Activated T-cell treated with anti-CD3 and anti-CD28 coated beads, Interleukin-2, amount 50 U/mL, for 72 hours (primary cell): ENCODE measurements at places on chromosomes 2 and 18. TPM values are rescaled to one million over a fixed set of nuclear protein-coding genes. Genes with fewer than 3 reads are reported as not detected.

Gene ACMSD
- not detected for total RNA-seq

Gene LOXHD1
- total RNA-seq = 0.05 TPM

Gene PLCD4
- total RNA-seq = 0.35 TPM

- no peak for DNase-seq
Measured at GRCh38 chr2:192267484-192267883, 72.8 kb upstream of the TMEFF2 start.

GRCh38 chr2:193946806-193947205 is 1710.2 kb upstream of the SLC39A10 start:
- no peak for DNase-seq

DNA sequence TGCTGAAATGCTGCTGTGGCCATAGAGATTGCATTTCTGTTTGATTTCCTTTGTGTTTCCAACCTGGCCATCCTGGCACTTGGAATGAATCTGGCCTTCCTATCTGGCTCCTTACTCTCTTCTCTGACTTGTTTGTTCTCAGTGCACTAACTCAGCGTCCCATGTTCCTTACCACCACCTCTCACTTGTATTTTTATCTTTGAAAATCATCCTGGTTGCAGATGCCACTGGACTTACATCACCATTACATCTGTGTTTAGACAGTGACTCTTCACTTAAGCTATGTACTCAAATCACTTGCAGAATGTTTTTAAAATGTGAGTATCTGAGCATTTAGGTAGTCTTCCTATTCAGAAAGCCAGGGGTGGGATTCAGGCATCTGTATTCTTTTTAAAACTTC is 239.5 kb downstream of the WDR7 start:
- DNase-seq = no peak

DNA sequence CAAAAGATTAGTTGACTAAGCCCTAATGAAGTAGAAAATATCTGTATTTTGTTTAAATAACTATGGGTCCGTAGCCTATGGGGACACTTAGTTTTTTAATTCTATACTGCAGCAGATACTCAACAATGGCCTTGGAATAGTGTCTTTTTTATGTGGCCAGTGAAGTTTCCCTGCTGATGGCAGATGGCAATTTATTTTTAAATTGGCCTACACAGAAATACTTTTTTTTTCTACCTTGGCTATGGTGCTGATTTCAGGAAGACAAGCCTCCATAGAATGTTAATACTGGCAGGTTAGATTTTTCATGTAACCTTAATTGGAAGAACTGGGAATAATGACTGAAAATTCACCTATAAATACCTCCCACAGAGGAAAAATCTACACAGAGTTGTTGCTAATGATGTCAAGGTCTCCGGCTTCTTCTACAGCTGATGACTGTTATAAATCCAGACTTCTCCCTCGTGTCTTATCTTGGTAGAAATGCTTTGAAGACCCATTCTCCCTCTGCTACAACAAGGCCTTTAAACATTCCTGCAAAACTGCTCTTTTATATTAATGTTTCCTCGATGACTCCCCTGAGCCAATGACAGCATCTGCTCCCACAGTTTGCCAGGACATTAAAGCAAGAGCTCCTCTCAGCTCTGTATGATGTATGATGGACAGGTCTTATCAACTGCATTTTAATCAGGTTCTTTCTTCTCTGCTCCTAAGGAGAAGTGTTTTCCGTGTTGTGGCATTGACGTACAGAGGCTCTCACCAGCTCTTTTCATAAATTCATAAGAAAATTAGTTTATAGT is 29.1 kb upstream of the FAM98A start:
- DNase-seq = no peak

GRCh38 chr2:202633470-202633869 is 1.3 kb upstream of the FAM117B start:
- DNase-seq = no peak

DNA sequence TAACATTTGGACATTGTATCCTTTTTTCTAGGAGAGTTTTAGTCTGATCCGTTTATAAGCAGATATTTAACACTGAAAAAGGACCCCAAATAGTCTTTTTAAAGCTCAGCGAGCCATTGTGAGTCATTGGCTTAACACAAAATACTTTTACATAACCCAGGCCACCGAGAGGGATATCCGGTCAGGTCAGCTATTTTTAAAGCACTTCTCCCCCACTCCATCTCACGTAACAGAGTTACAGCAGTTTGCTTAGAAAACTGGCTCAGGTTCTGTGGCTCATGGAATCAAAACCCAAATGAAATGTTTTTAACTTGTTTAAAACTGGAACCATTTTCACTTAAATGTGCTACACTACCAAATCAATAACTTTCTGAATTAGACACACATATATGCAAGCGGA is 23.9 kb downstream of the COL4A3 start:
- no peak for DNase-seq

DNA sequence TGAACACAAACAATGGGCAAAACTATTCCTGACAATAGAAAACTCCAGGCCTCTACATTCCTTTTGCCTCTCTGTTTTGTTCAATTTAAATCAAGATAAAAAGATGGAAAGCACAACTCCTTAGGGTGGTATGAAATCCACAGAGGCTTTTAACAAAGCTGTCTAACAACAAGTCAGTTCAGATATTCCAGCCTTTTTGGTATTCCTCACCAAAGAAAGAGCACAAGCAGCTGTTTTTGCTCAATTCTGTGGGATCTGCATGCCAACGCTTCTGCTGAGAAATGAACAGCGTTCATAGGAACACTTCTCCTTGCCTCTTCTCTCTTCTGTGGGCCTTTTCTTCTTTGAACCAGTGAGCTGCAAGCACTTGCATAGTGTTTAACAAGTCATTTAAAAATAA is 411.6 kb upstream of the TCF4 start:
- no peak for DNase-seq

- no peak for DNase-seq
Measured at GRCh38 chr2:38598200-38598990, 4.3 kb downstream of the HNRNPLL start.

DNA sequence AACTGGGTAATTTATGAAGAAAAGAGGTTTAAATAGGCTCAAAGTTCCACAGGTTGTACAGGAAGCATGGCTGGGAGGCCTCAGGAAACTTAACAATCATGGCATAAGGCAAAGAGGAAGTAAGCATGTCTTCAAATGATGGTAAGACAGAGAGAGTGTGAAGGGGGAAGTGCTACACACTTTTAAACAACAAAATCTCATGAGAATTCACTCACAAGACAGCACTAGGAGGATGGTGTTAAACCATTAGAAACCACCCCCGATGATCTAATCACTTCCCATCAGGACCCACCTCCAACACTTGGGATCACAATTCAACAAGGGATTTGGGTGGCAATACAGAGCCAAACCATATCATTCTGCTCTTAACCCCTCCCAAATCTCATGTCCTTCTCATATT is 34.9 kb downstream of the CFAP210 start:
- no peak for DNase-seq

GRCh38 chr18:62487161-62487560 is 35.7 kb upstream of the ZCCHC2 start:
- DNase-seq = no peak

DNA sequence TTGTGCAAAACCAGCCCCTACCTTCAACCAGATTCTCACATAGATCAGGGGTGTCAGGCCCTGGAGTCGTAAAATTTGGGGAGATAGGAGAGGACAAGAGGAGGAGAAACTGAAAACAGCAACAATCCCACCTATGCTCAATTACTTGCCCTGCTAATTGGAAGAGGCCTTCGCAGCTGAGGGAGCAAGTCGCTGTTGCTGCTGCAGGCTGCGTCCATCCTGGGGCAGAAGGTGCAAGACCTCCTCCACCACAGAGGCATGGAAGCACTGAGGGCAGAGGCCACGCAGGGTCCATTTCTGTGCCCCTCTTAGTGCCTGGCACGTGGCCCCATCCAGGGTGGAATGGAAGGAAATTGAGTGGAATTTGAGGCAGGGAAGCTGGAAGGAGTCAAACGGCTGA is 36.5 kb downstream of the CNGA3 start:
- DNase-seq = no peak

DNA sequence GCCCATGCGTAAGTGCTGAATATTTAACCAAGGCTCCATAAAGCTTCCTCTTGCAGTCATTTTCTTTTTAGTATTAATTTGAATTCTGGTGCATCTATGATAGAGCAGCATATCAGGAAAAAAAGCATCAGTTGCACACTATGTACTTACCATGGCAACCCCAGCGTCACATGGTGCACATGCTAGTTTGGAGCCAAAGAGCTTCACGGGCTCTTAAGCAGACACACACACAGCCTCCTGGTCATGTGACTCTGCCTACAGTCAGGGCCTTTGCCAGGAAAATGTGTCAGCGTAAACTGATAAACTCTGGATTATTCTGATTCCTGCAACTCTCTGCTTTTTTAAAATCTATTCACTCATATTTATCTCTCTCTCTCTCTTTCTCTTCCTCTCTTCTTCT is 30.2 kb downstream of the NYAP2 start:
- no peak for DNase-seq

DNA sequence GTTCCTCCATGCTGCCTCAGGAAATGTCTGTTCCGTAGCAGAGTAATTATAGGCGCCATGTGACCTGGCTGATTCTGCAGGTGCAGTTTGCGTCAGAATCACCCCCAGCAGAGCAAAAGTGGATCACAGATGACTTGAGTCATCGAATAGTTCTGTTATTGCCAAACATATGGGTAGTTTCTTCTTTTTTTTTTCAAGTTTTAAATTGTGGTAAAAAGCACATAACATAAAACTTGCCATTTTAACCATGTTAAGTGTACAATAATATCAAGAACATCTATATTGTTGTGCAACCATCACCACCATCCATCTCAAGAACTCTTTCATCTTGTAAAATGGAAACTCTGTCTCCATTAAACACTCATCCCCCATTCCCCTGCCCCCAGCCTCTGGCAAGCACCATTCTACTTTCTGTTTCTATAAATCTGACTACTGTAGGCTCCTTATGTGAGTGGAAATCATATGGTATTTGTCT is 177.7 kb upstream of the TWIST2 start:
- peak; percentile 59 for DNase-seq

- DNase-seq = no peak
Measured at GRCh38 chr2:30688956-30689401, 118.3 kb downstream of the CAPN13 start.
